ENCODE measurements at places on chromosomes 6 and 20. TPM values are rescaled to one million over a fixed set of nuclear protein-coding genes. Genes with fewer than 3 reads are reported as not detected.

Gene PDE7B
- 0.18 TPM for total RNA-seq

Gene C6orf47
- total RNA-seq, result 25.9 TPM

Gene SIRPB2
- total RNA-seq, result 1.1 TPM

Gene VWA7
- total RNA-seq, result 4.7 TPM

Gene SEL1L2
- total RNA-seq, result not detected

Gene TFEB
- total RNA-seq, result 66.2 TPM

Gene TGM3
- total RNA-seq, result not detected

Gene SMLR1
- total RNA-seq, result not detected

Gene NKAPL
- 0.36 TPM for total RNA-seq

Gene BACH2
- 37.8 TPM for total RNA-seq

Gene CHD6
- total RNA-seq, result 90.4 TPM

DNA sequence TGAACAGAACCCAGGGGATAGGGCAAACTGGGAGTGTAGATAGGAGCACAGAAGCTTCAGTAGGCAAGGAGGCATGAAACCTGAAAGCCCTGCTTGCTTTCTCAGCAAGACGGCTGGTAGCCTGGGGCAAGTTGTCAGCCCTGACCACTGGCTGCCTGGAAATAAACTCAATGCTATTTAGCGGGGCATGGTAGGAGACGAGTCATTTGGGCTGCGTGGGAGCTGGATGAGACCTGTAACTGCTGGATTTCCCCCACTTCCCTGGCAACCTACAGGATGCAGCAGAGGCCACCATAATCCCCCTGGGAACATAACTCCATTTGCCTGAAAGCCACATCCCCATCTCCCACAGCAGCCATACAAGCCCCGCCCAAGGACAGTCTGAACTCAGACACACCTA is 332.6 kb upstream of the TBX18 start:
- no peak for DNase-seq
- no peak overlapping the region for H3K27ac ChIP-seq
- no peaks in the 10 kb centered on the region for H3K4me1 ChIP-seq
- no peaks in the 10 kb centered on the region for H3K36me3 ChIP-seq
- no peak overlapping the region for H3K4me3 ChIP-seq
- H3K27me3 ChIP-seq, result no peaks in the 10 kb centered on the region

GRCh38 chr6:157269261-157269794 is 54.0 kb downstream of the TMEM242 start:
- no peak overlapping the region for H3K27ac ChIP-seq
- no peak overlapping the region for H3K4me3 ChIP-seq
- peaks cover 10% of the 10 kb centered on the region for H3K4me1 ChIP-seq

- no peak overlapping the region for H3K4me3 ChIP-seq
- H3K4me1 ChIP-seq, result peaks cover 25% of the 10 kb centered on the region
- no peak for DNase-seq
These were observed 4.1 kb downstream of the TPBG start for GRCh38 chr6:82367704-82368103.

- no peaks in the 10 kb centered on the region for H3K36me3 ChIP-seq
- no peak overlapping the region for H3K4me3 ChIP-seq
- H3K27ac ChIP-seq, result no peak overlapping the region
- H3K27me3 ChIP-seq, result no peaks in the 10 kb centered on the region
- H3K4me1 ChIP-seq, result peaks cover 5% of the 10 kb centered on the region
These were observed 108.2 kb upstream of the NFATC2 start for GRCh38 chr20:51650685-51651134.

GRCh38 chr20:34022151-34022838 is 28.6 kb downstream of the RALY start:
- H3K4me1 ChIP-seq, result peaks cover 45% of the 10 kb centered on the region
- H3K36me3 ChIP-seq, result no peaks in the 10 kb centered on the region
- no peak for DNase-seq
- H3K27ac ChIP-seq, result no peak overlapping the region
- H3K4me3 ChIP-seq, result no peak overlapping the region

DNA sequence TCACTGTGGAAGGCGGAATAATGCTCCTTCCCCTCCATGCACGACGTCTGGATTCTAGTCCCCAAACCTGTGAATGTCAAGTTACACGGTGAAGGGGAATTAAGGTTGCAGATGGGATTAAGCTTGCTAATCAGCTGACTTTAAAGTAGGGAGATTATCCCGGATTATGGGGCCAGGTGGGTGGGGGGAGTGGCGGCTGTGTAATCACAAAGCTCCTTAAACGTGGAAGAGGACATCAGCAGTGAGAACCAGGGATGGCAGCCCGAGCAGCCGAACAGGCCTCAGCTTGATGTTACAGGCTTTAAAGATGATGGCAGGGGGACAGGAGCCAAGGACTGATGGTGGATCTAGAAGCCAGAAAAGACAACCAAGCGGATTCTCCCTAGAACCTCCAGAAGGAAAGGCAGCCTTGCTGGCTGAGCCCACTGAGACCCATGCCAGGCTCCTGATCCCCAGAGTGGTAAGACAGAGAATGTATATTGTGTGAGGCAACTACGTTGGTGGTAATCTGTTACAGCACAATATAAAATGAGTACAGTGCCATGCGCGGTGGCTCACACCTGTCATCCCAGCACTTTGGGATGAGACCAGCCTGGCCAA is 117.5 kb downstream of the SCML4 start:
- peaks cover 23% of the 10 kb centered on the region for H3K36me3 ChIP-seq
- no peaks in the 10 kb centered on the region for H3K27me3 ChIP-seq
- no peak for DNase-seq
- peaks cover 12% of the 10 kb centered on the region for H3K4me1 ChIP-seq
- no peak overlapping the region for H3K4me3 ChIP-seq
- H3K27ac ChIP-seq, result no peak overlapping the region

DNA sequence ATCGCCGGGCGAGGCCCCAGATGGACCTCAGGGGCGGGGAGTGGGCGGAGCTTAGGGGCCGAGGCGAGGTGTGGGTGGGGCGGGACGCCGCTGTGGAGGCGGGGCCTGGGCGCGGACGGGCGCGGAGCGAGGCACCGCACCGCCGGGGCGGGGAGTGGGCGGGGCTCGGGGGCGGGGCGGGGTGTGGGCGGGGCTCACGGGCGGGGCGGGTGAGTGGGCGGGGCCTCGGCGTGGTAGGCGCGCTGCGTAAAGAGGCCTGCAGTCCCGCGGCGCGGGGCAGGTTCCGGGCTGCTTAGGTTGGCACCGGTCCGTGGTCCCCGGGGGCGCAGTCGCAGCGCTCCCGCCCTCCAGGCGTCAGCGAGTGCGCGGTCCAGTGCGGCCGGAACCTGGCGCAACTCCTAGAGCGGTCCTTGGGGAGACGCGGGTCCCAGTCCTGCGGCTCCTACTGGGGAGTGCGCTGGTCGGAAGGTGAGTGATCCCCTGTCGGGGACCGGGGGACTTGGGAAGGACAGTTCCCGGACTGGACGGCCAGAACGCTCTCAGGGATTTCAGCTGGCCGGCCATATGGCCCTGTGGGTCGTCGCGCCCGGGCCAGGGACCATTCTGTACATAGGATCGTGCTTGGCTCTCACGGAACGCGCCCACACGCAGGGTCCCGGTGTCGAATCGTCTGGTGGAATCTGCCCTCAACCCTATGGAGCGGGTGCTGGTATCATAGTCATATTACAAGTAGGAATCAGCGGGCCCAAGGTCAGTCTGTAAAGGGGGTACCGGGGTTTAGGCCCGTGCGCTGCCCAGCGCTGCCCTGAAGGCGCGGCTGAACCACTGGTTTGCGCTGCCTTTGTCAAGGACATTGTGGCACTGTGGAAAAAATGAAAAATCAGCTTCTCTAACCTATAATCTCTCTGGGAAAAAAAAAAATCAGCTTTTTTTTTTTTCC is at the start of gene NQO2:
Gene NQO2, plus strand, starts transcription at position 277 of the 940 bp plus-strand sequence. CDS start 6,659 bp downstream, outside the sequence.
- H3K27ac ChIP-seq, result peak within 1 kb of the TSS; percentile 76

- H3K4me1 ChIP-seq, result no peaks in the 10 kb centered on the region
- no peaks in the 10 kb centered on the region for H3K36me3 ChIP-seq
- no peak for DNase-seq
- no peak overlapping the region for H3K27ac ChIP-seq
- no peak overlapping the region for H3K4me3 ChIP-seq
These were observed 37.1 kb downstream of the FRMD1 start for GRCh38 chr6:168041928-168042327.

- no peaks in the 10 kb centered on the region for H3K36me3 ChIP-seq
- no peaks in the 10 kb centered on the region for H3K4me1 ChIP-seq
- no peak for DNase-seq
- peaks cover 2% of the 10 kb centered on the region for H3K27me3 ChIP-seq
- H3K27ac ChIP-seq, result no peak overlapping the region
These were observed 94.2 kb upstream of the SRSF6 start for GRCh38 chr20:43363506-43363905.

GRCh38 chr6:144372116-144372515 is 87.0 kb downstream of the UTRN start:
- no peaks in the 10 kb centered on the region for H3K27me3 ChIP-seq
- H3K4me1 ChIP-seq, result peaks cover 42% of the 10 kb centered on the region
- no peak for DNase-seq
- no peak overlapping the region for H3K27ac ChIP-seq

- no peak for DNase-seq
- no peak overlapping the region for H3K4me3 ChIP-seq
- H3K4me1 ChIP-seq, result no peaks in the 10 kb centered on the region
- peaks cover 25% of the 10 kb centered on the region for H3K36me3 ChIP-seq
These were observed 83.6 kb downstream of the SCAND1 start for GRCh38 chr20:35870541-35871258.

- no peak overlapping the region for H3K27ac ChIP-seq
These were observed 39.0 kb downstream of the CAP2 start for GRCh38 chr6:17432356-17432755.

GRCh38 chr6:22029171-22029570 is 267.7 kb downstream of the PRL start:
- H3K36me3 ChIP-seq, result no peaks in the 10 kb centered on the region
- no peak for DNase-seq
- H3K4me1 ChIP-seq, result peaks cover 6% of the 10 kb centered on the region
- H3K4me3 ChIP-seq, result no peak overlapping the region
- no peak overlapping the region for H3K27ac ChIP-seq

DNA sequence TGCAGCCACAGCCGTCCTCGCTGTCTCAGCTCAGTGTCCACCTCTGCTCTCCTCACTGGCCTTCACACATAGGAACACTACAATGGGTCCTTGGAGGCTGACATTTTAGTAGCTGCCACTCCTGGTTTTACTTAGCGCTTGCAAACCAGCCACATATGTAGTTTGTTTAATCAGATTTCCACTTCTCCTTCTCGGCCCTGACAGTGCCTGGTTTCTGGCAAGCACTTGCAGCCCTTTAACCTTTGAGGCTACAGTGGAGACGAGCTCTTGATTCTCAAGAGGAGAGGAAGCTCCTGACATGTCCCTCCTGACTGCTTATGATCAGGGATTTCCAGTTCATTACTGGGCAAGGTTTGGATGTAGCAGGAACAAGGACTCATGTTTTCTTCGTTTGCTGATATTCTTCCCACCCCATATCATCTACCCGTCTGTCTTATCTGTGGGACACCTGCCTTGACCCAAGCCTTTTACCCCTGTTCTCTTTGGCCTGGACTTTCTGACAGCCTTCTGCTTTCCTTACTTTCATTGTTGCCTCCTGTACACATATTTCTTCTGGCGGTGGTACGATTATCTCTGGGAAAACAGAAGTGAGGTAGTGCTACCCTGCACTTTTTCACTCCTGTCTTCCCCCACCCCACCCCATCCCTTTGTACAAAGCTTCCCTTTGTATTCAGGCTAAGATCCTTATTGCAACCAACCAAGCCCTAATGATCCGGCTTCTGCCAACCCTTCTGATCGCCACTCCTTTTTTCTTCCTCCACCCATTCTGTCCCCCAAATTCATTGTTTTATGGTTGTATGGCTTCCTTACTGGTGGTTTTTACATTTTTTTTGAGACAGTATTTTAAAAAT is 31.2 kb downstream of the CEP43 start:
- H3K4me3 ChIP-seq, result no peak overlapping the region
- no peak for DNase-seq
- H3K27me3 ChIP-seq, result no peaks in the 10 kb centered on the region
- no peaks in the 10 kb centered on the region for H3K4me1 ChIP-seq
- peaks cover 60% of the 10 kb centered on the region for H3K36me3 ChIP-seq

GRCh38 chr6:33761922-33762629 is 15.4 kb upstream of the IP6K3 start:
- no peaks in the 10 kb centered on the region for H3K36me3 ChIP-seq
- H3K27ac ChIP-seq, result no peak overlapping the region
- no peaks in the 10 kb centered on the region for H3K27me3 ChIP-seq
- peak; percentile 59 for DNase-seq

GRCh38 chr6:159298840-159299239 is 129.6 kb downstream of the FNDC1 start:
- no peak overlapping the region for H3K4me3 ChIP-seq
- no peaks in the 10 kb centered on the region for H3K4me1 ChIP-seq
- peaks cover 9% of the 10 kb centered on the region for H3K27me3 ChIP-seq
- no peak overlapping the region for H3K27ac ChIP-seq

- DNase-seq, result no peak
- no peaks in the 10 kb centered on the region for H3K27me3 ChIP-seq
- no peak overlapping the region for H3K4me3 ChIP-seq
- peaks cover 31% of the 10 kb centered on the region for H3K4me1 ChIP-seq
- H3K36me3 ChIP-seq, result no peaks in the 10 kb centered on the region
- no peak overlapping the region for H3K27ac ChIP-seq
These were observed 45.6 kb downstream of the ARID1B start for GRCh38 chr6:156822747-156823206.

GRCh38 chr6:41934278-41935192 is 7.1 kb downstream of the CCND3 start:
- H3K27ac ChIP-seq, result peak overlapping the region; percentile 57
- peaks cover 73% of the 10 kb centered on the region for H3K36me3 ChIP-seq
- peaks cover 74% of the 10 kb centered on the region for H3K4me1 ChIP-seq
- H3K27me3 ChIP-seq, result no peaks in the 10 kb centered on the region
- H3K4me3 ChIP-seq, result no peak overlapping the region
- no peak for DNase-seq

GRCh38 chr6:149950423-149950822 is 8.6 kb downstream of the ULBP2 start:
- H3K27me3 ChIP-seq, result peaks cover 17% of the 10 kb centered on the region
- H3K27ac ChIP-seq, result no peak overlapping the region
- peaks cover 16% of the 10 kb centered on the region for H3K4me1 ChIP-seq
- no peak for DNase-seq

DNA sequence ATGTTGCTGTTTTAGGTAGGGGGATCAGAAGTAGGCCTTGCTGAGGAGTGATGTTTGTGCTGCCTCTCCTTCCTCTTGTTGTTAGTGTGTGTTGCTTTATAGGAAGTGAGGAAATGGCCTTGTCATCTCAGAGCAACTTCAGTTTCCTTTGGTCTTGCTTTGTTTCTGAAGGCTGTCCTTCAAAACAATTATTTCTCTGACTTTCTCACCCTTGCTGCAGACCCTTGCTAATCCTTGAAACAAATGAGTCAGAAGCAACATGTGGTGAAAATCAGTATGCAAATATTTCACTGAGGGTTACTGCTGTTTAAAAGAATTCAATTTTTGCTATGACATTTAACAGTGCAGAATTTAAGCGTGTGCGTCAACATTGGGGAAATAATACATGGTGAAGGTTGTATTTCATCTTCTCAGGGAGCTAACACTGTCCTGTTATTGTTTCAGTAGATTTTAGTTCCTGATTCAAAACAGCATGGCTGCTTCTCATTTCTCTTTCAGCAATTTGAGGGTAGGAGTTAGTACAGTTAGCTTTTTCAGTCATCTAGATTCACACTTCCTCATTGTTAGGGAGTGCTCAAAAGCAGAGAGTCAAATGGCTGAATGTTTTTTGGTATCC is 13.8 kb downstream of the RNF144B start:
- no peaks in the 10 kb centered on the region for H3K4me1 ChIP-seq
- H3K36me3 ChIP-seq, result peaks cover 7% of the 10 kb centered on the region
- no peak overlapping the region for H3K4me3 ChIP-seq
- DNase-seq, result no peak

All from natural killer cell (primary cell).